ENCODE measurements at places on chromosomes 2 and 18. TPM values are rescaled to one million over a fixed set of nuclear protein-coding genes. Genes with fewer than 3 reads are reported as not detected.

DNA sequence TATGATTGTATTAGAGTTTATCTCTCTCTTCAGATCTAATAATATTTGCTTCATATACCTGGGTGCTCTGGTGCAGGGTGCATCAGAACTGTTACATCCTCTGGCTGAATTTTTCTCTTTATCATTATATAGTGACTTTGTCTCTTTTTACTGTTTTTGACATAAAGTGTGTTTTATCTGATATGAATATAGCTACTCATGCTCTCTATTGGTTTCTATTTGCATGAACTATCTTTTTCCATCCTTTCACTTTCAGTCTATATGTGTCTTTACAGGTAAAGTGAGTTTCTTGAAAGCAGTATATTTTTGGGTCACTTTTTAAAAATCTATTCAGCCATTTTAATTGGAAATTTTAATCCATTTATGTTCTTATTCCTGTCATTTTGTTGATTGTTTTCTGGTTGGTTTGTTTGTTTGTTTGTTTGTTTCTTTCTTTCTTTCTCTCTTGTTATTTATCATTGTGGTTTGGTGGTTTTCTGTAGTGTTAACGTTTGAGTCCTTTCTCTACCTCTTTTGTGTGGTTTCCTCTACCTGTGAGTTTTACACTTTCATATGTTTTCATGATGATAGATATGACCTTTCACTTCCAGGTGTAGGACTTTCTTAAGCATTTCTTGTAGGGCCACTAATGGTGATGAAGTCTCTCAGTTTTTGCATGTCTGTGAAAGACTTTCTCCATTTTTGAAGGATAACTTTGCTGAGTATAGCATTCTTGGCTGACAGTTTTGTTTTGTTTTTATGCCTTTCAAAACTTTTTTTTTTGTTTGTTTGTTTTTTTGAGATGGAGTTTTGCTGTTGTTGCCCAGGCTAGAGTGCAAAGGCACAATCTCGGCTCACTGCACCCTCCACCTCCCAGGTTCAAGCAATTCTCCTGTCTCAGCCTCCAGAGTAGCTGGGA is 54.9 kb downstream of the CCNT2 start:
- no peak for DNase-seq

DNA sequence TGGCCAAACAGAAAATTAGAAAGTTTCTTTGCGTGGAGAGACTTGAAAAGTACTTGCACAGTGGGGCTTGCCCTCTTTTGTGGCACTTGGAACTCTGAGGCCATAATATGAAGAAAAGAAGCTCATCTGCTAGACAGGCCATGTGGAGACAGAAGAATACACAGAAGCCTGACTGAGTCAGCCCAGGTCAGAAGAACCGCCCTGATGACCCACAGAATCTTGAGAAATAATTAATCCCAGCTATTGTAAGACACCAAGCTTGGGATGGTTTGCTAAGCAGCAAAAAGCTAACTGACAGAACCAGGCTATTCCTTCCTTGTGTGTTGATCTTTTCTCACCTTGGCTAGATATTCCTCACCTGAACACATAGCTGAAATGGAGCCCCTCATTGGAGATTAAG is 33.7 kb downstream of the G6PC2 start:
- no peak for DNase-seq

- DNase-seq, result peak; percentile 66
Measured at GRCh38 chr2:84970210-84970867, 622 bp upstream of the KCMF1 start.

- no peak for DNase-seq
Measured at GRCh38 chr2:224753743-224754540, 37.8 kb upstream of the CCDC195 start.

The ATP6V1B1 gene
- total RNA-seq, result 2.4 TPM

The FOXI3 gene
- total RNA-seq, result not detected

DNA sequence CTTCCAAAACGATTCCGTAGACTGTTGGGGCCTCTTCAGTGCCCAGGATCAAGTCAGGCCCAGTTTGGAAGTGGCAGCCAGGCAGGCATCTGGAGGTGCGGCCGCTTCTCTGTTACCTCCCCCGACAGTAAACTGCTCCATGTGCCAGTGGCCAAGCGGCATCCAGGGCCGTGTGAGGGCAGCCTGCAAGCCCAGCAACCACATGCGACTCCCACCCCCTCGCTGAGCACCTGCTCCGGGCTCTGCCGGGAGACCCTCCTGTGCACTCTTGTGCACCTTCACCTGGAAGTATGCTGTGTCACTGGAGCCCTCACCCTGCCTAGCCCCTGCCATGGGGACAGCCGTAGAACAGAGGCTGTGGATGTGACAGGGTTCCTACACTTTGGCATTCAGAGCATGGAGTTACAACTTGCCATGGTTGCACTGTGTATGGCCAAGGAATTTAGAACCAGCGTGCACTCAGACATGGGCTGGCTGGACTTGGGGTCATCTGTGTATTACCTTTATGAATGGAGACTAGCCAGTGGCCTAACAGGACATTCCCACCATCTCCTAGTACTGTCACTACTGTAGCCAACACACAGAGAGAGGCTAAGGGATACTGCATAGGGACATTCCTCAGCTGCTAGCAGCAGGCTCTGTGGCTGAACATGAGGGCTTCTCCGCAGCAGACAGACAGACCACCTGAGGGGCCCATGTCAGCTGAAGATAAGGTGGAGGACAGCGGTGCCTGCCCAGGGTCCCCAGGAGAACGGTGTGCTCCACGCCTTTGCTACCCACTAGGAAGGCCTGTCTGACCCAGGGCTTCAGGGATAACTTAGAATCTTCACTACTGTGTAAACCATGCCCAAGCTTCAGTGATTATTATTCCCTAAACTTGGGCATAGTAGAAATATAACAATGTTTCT is 25.0 kb upstream of the FAHD2A start:
- DNase-seq, result peak; percentile 22

DNA sequence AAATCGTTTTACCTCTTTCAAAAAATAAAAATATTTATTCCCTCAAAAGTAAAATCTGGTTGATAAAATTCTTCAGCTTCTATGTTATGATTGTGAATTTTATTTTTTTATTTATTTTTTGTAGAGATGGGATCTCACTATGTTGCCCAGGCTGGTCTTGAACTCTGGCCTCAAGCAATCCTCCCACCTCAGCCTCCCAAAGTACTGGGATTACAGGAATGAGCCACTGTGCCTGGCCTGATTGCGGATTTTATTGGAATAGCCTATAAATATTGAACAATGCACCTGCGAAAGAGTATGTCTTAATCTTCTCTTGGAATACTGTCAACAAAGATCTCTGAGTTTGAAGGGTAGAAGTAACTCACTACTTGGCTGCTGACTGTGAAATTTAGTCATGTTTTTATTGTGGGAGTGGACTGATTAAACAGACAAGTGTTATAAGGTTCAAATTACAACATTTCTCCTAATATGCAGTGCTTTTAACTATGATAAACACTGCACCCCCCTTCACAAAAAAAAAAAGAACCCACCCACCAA is 138.0 kb downstream of the AFF3 start:
- DNase-seq, result no peak

DNA sequence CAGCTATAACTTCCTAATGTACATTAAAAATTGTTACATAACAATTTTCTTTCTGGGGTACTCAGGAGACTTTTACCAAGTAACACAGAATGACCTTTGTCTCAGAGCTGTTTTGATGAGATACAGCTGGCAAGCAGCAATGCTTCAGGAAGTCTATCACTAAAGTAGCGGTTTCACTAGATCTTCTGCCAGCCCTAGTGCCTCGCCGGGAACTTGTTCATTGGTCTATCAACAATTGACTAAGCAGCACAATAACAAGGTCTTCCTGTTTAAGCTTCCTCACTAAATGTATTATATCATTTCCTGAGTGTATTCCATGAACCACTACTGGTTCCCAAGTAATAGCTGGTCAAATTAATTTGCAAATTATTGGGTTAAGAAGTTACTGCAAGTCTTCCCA is 69.2 kb downstream of the TRIP12 start:
- DNase-seq, result no peak

- DNase-seq, result no peak
Measured at GRCh38 chr2:64914247-64914646, 75.0 kb upstream of the SLC1A4 start.

GRCh38 chr2:240893363-240893844 is 2.6 kb downstream of the MAB21L4 start:
- DNase-seq, result no peak

- no peak for DNase-seq
Measured at GRCh38 chr2:237720444-237720843, 78.1 kb upstream of the RBM44 start.

DNA sequence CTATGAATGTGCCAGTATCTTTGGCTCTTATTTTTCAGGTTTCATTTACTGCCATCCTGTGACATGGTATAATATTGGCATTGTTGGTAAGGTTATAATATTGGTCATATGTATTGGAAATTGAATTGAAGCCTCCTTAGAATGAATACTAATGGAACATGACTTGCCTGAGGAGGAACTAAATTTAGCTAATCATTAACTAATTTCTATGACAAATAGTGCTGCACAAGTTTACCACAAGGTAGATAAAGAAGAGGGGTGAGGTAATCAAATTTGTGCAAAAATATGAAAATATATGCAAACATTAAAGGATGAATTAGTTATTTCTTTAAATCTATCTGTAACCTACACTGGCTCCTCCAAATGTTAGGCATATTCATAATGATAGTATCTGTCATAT is 43.2 kb upstream of the ORC2 start:
- DNase-seq, result no peak

The KRTCAP3 gene
- total RNA-seq, result 52.9 TPM

The C2orf80 gene
- total RNA-seq, result not detected

DNA sequence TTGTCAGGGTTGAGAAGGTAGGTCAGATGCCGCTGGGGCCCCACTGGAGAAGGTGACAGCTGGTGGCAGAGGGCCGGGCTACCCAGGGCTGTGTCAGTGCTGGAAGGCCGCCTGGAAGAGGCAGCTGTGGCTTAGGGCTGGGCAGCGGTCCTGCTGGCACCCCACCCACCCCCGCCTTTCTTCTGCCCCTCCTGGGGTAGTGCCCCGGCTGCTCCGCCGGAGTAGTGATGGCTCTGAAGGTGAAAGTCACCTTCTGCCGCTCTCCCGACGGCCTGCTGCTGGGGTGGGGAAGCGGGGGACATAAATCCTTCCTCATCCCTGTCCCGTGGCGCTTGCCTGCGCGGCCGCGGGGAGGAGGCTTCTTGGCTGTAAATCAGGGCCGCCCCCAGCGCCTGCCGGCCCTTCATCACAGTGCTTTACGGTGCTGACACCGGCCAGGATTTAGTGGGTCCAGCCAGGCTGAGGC is 332.2 kb downstream of the DYSF start:
- DNase-seq, result peak; percentile 36

DNA sequence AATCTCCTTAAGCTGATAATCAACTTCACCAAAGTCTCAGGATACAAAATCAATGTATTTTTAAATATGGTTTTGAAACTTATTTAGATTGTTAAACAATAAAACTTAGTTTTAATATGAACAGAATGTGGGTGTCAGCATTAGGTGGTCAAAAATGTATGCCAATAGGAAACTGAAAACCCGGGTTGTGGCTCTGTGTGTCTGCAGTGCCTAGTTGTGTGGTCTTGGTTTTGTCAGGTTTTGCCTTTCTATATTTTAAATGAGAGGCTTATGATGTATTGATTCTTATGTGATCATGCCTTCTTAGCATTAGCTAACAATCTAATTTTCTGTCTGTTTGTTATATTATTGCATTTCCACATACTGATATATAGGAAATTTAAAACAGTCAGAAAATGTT is 227.8 kb downstream of the ZNF407 start:
- no peak for DNase-seq

DNA sequence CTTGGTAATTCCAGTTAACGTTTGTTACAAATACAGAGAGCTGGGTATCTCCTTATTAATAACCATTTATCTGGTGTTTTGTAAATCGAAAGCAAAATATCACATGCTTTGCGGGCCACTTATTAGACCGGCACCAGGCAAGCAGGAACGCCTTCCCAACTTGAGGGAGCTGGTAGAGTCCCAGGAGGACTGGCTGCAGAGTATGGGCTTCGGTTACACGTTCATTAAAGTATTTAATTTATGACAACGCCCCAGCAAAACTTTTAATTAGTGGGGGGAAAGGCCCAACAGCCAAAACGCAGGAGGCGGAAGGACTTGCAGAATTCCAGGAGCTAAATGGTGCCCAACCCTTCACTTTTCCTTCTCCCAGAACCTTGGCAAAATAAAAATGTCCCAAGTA is 3.7 kb downstream of the SMAD7 start:
- no peak for DNase-seq

- DNase-seq, result no peak
Measured at GRCh38 chr2:3127710-3128109, 249.9 kb downstream of the EIPR1 start.
